ENCODE measurements at places on chromosomes 16 and 17. TPM values are rescaled to one million over a fixed set of nuclear protein-coding genes. Genes with fewer than 3 reads are reported as not detected.

GRCh38 chr17:4148611-4149308 is 5.8 kb downstream of the CYB5D2 start:
- H3K27me3 ChIP-seq, result no peaks in the 10 kb centered on the region
- H3K4me1 ChIP-seq, result peaks cover 14% of the 10 kb centered on the region
- no peak overlapping the region for H3K27ac ChIP-seq
- DNase-seq, result no peak

DNA sequence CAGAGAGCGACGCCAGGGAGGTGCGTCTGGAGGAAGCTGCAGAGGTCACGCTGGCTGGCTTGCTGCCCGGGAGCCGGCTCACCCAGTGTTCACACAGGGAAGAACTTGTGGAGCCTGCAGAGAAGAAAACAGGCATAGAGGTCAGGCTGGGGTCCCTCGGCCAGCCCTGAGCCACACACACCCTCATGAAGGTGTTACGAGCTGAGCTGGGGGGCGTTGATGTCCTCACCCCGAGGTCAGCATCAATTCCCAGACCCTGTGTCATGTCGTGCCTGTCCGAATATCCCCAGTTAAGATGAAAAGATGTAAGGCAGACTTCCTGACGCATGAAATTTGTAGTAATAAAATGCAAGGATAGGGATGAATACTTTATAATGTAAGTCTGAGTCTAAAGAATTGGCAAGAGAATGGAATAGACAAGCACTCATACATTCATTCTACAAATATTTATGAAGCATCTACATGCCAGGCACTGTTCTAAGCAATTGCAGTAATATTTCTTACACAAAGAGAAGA is 77.1 kb downstream of the USP31 start:
- peaks cover 15% of the 10 kb centered on the region for H3K36me3 ChIP-seq
- H3K27me3 ChIP-seq, result no peaks in the 10 kb centered on the region
- no peak for DNase-seq
- H3K4me1 ChIP-seq, result no peaks in the 10 kb centered on the region
- no peak overlapping the region for H3K27ac ChIP-seq

DNA sequence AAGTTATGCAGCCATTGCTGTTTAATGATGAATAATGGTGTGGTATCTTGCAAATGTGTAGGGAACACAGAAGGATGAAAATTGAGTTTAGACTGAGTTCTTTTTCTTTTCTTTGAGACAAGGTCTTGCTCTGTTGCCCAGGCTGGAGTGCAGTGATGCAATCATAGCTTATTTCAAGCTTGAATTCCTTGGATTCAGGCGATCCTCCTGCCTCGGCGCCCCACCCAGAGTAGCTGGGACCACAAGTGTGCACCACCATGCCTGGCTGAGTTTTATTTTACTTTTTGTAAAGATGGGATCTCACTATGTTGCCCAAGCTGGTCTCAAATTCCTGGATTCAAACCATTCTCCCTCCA is 74.6 kb upstream of the TBC1D3K start:
- H3K27ac ChIP-seq, result no peak overlapping the region
- no peaks in the 10 kb centered on the region for H3K36me3 ChIP-seq
- H3K27me3 ChIP-seq, result no peaks in the 10 kb centered on the region
- peaks cover 3% of the 10 kb centered on the region for H3K4me1 ChIP-seq

DNA sequence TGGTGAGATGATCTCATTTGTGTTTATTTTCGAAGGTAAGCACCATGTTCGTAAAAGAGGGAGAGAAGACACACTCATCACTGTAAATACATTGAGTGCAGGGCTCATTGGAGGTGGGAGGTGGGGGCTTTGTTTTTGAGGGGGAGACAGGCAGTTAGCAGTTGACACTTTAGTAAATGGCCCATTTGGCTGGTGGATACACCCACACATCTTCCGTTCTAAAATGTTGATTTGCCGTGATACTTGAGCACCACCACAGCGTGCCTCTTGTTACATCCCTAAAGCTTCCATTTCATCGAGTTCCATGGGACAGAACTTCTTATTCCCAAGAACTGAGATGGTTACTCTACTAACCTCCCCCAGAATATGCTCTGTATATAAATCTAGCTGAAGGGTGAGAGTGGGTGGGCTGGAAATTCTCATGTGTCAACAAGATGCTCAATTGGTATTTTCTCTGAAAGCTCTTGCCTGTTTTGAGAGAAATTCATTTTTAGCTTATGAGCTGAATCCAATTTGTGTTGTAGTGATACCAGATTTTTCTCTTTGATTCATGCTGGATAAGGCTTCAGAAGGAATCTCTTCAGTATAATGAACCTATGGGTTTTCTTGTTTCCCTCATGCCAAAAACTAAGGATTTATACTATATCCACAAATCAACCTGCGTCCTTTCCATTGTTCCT is 314.3 kb downstream of the RBFOX1 start:
- DNase-seq, result no peak
- H3K27me3 ChIP-seq, result no peaks in the 10 kb centered on the region
- H3K4me1 ChIP-seq, result no peaks in the 10 kb centered on the region
- H3K27ac ChIP-seq, result no peak overlapping the region
- H3K36me3 ChIP-seq, result no peaks in the 10 kb centered on the region

GRCh38 chr17:14760212-14760611 is 459.3 kb downstream of the HS3ST3B1 start:
- H3K27me3 ChIP-seq, result no peaks in the 10 kb centered on the region
- H3K4me3 ChIP-seq, result no peak overlapping the region
- DNase-seq, result no peak
- no peaks in the 10 kb centered on the region for H3K36me3 ChIP-seq
- H3K27ac ChIP-seq, result no peak overlapping the region

DNA sequence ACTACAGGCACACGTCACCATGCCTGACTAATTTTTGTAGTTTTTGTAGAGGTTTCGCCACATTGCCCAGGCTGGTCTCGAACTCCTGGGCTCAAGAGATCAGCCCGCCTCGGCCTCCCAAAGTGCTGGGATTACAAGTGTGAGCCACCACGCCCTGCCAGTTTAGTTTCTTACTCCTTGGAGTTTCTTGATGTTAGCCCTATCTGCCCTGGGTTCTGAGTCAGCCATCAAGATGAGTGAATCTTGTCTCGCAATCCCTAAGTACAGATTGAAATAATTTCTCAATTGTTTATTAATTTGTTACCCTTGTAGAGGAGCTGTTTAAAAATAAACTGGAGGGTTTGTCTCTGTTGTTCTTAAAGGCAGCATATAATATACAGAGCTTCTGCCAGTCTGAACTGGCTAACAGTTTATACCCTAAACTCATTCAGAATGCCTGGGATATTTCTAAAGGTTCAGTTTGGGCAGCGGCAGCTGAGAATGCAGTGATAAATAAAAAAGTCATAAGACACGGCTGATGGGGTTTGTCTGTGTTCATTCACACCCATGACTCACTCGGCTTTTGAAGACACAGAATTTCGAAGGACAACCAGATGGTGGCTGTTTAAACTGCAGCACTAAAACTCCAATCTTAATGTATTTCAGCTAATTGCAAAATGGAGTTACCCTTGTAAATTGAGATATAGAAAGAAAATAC is 39.6 kb downstream of the GPRC5B start:
- no peak for DNase-seq
- H3K27ac ChIP-seq, result no peak overlapping the region
- H3K4me3 ChIP-seq, result no peak overlapping the region

- no peaks in the 10 kb centered on the region for H3K27me3 ChIP-seq
- DNase-seq, result peak; percentile 50
- H3K36me3 ChIP-seq, result peaks cover 20% of the 10 kb centered on the region
- peaks cover 31% of the 10 kb centered on the region for H3K4me1 ChIP-seq
- H3K4me3 ChIP-seq, result no peak overlapping the region
- H3K27ac ChIP-seq, result no peak overlapping the region
Measured at GRCh38 chr17:75067856-75068255, 19.9 kb upstream of the SLC16A5 start.

GRCh38 chr17:71748872-71749271 is 371.9 kb upstream of the SOX9 start:
- H3K4me1 ChIP-seq, result no peaks in the 10 kb centered on the region
- no peak overlapping the region for H3K4me3 ChIP-seq
- H3K36me3 ChIP-seq, result no peaks in the 10 kb centered on the region
- H3K27ac ChIP-seq, result no peak overlapping the region
- H3K27me3 ChIP-seq, result no peaks in the 10 kb centered on the region

DNA sequence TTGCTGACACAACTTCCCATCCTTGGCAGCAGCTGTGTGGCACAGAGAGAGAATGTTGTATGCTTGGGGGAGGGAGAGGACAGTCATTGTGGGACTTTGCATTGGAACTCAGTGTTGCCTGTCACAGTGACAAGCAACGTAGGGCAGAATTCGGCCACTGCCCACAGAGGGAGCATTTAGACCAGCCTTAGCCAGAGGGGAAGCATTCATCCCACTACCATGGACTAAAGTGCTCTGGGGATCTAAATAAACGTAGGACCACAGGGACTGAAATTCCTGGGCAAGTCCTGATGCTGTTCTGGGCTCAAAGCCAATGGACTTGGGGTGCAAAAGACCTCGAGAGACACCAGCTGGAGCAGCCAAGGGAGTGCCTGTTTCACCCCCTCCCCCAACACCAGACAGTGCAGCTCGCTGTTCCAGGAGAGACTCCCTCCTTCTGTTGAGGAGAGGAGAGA is 44.9 kb downstream of the ABCA8 start:
- no peak overlapping the region for H3K27ac ChIP-seq
- H3K36me3 ChIP-seq, result no peaks in the 10 kb centered on the region
- no peak overlapping the region for H3K4me3 ChIP-seq
- no peaks in the 10 kb centered on the region for H3K27me3 ChIP-seq

GRCh38 chr17:71432378-71433315 is 688.2 kb upstream of the SOX9 start:
- no peak for DNase-seq
- no peaks in the 10 kb centered on the region for H3K27me3 ChIP-seq
- no peak overlapping the region for H3K4me3 ChIP-seq
- H3K27ac ChIP-seq, result no peak overlapping the region

DNA sequence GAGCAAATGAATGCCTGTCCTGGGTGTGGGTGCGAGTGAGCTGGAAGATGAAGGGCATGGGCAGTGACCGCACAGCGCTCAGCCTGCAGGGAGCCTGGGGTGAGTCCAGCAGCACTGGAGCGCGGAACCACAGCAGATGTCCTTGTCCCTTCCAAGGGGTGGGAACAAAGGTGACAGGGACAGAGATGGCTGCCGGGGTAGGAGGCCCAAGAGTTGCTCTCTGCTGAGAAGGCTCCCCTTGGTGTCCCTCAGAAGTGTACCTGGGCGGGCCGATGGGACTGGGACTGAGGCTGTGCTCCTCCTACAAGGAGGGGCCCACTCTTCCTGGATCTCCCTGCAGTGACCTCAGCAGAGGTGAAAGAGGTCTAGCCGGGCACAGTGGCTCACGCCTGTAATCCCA is 7.6 kb upstream of the PGAP6 start:
- H3K36me3 ChIP-seq, result no peaks in the 10 kb centered on the region
- H3K4me1 ChIP-seq, result peaks cover 8% of the 10 kb centered on the region
- no peak overlapping the region for H3K4me3 ChIP-seq
- H3K27me3 ChIP-seq, result no peaks in the 10 kb centered on the region

GRCh38 chr17:49723423-49723822 is 15.7 kb upstream of the SLC35B1 start:
- no peak for DNase-seq
- no peaks in the 10 kb centered on the region for H3K27me3 ChIP-seq
- H3K27ac ChIP-seq, result peak overlapping the region; percentile 44
- peaks cover 89% of the 10 kb centered on the region for H3K36me3 ChIP-seq

DNA sequence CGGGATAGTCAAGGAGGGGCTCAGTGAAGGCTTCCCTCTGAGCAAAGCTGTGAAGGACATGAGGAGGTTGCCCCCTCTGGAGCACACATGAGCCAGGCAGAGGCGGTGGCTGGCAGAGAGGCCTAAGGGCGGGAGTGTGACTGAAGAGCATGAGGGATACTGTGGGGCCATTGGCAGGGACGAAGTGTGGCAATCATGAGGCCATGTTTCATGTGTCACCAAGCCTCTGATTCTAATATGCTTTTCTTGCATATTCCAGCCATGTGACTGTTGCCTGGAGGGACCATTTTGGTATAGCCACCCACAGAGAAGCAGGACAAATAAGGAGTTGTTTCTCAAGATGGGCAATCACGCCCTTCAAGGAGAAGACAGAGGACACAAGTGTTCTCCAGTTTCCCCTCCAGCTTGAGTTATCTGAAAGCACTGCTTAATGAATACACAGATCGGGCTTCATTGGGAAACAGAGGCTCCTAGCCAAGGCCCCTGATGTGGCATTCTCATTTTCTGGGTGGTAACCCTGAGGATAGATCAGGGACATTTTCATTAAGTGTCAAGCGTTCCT is 68.0 kb downstream of the AKAP1 start:
- H3K36me3 ChIP-seq, result no peaks in the 10 kb centered on the region
- H3K27me3 ChIP-seq, result no peaks in the 10 kb centered on the region
- DNase-seq, result no peak
- H3K27ac ChIP-seq, result no peak overlapping the region

DNA sequence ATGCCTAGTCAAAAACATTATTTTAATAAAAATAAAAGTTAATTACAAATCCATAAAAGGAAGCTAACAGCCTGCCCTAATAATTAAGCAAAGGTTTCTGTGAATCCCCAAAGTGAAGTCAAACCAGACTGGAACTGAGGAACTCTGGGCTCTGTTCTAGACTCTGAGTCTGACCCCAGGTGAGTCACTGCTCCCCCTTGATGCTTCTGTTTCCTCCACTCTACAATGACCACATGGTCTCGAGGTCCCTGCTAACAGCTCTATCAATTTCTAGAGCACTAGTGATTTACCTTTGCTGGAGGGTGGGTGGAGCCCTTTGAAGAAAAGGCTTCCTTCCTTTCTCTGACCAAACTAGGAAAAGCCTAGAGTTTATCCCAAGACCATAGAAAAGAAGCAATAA is 32.4 kb downstream of the XPO6 start:
- H3K4me1 ChIP-seq, result peaks cover 60% of the 10 kb centered on the region
- no peak overlapping the region for H3K27ac ChIP-seq
- H3K4me3 ChIP-seq, result no peak overlapping the region
- no peak for DNase-seq
- H3K36me3 ChIP-seq, result peaks cover 58% of the 10 kb centered on the region

DNA sequence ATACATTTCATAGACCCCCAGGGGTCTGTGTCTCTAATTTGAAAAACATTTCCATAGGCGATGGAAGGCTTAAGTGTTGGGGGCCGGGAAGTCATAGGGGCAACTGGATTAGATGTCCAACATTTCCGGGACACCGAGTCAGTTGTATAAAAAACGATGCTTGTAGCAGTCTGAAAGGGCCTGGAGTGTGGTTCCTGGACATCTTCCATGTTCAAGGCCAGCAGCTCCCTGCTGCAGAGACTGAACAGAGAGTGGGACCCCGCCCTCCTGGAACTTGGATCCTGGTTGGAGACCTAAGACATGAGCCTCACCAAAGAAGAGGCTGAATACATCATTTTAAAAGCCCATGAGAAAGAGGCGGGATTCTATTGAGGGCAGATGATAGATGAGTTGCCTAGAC is 82.0 kb upstream of the ZNF423 start:
- no peaks in the 10 kb centered on the region for H3K4me1 ChIP-seq
- peaks cover 4% of the 10 kb centered on the region for H3K27me3 ChIP-seq
- no peak overlapping the region for H3K27ac ChIP-seq

MGAT5B gene
- 0.28 TPM for total RNA-seq

HOXB5 gene
- not detected for total RNA-seq

MED9 gene
- 27.0 TPM for total RNA-seq
